PC-9 (cell line): ENCODE measurements at places on chromosomes 7 and 10. TPM values are rescaled to one million over a fixed set of nuclear protein-coding genes. Genes with fewer than 3 reads are reported as not detected.

DNA sequence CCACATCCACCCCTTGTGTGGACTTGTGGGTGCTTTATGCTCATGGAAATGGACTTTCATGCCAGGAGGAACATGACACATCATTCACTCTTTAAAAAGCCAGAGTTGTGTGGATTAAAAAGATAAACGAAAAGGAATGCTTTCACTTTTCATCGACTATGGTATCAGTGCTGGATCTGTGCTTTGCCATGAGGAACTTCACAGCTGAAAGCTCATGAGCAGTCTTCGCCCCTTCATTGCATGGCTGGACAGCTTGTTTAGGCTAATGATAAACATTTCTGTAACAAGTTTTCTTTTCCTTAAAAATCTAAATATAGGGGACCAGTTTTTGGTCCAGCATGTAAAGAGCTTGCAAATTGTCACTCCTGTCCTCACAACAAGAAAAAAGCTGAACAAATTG is 173.6 kb upstream of the NPS start:
- DNase-seq: no peak

- DNase-seq: no peak
Observed at GRCh38 chr10:2011106-2011716, 273.9 kb upstream of the ADARB2 start.

DNA sequence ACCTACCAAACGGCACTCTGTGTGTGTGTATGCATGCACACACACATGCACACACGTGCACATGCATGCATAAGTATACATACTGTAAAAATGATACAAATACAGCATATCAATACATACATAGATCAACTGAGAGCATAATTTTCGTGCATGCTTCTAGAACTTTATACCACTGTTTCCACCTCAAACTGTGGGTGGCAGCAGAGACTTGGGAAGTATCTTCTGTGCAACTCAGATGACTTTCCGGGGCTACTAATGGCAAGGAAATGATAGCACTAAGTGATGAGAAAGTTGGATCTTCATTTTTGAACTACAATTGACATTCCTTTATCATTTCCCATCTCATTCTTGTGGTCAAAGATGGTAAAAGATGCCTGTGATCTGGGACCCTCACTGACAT is 570.7 kb downstream of the REEP3 start:
- DNase-seq: no peak

DNA sequence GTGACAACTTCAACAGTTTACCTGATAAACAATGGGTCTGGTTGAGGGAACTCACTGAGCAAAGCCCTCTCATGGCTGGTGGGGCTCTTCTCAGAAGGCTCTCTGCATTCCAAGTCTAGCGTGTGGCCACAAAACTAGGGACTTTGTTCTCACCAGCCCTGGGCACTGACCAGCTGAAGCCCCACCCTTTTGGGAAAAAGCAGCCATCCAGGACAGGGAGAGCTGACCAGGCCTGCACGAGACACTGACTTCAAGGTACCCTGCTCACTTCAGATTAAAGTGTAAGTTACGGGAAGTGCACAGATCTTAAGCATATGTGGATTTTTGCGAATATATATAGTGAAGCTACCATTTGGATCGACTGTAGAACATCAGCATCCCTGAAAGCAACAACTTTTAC is 67.4 kb upstream of the LRRC4 start:
- DNase-seq: no peak

DNA sequence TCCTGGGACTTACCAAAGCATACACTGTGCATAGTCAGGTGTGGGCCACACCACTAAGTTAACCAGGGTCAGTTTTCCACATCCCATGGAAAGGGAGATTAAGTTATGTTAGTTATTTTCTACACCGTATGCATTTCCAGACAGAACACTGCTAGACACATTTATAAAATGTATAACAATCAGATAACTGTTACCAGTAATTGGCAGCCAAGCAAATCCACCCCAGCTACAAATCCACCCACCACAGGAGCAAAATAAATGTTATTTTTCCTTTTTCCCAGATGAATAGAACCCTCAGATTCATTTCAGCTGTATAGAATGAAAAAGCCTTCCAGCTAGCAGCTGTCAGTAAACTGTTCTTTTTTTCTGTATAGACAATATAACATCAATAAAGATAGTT is 256.9 kb upstream of the FZD1 start:
- no peak for DNase-seq

GRCh38 chr7:83832009-83832408 is 183.1 kb upstream of the SEMA3E start:
- no peak for DNase-seq

- DNase-seq: no peak
Observed at GRCh38 chr7:66013938-66014337, 31.9 kb upstream of the GUSB start.

- DNase-seq: no peak
Observed at GRCh38 chr7:114073701-114074100, 154.9 kb upstream of the PPP1R3A start.

GRCh38 chr10:108911814-108912541 is 1011.3 kb downstream of the XPNPEP1 start:
- DNase-seq: no peak

DNA sequence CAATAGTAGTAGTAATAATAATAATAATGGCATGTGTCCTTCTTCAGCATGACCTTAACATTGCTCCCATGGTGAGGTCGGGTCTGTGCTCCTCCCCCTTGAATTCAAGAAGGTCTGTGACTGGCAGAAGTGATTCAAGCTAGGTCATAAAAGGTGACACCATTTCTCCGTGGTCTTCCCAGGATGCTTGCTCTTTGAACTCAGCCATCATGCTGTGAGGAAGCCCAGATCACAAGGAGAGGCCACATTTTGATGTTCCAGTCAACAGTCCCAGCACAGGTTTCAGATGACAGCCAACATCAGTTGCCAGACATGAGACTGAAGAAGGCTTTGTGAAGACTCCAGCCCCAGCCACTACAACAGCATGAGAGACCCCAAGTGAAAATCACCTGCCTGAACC is 83.9 kb downstream of the SEPTIN14 start:
- DNase-seq: no peak

DNA sequence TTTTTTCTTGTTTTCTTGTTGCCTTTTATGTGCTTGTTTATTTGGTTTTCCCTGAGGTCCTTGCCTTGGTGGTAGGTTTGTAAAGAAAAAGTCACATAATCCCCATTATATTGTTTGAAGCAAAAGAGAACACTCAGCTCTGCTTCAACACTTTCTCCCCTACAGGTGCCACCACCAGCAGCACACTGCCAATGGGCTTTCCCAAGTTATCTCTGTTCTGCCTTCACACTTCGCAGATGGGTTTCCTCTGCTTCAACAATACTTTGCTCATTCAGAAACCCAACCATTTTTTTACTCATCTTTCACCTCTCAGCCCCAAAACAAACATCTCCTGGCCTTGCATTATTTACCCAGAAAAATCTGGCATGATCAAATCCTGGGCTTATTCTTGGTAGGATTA is 375.1 kb upstream of the TEX47 start:
- no peak for DNase-seq

- DNase-seq: no peak
Observed at GRCh38 chr7:50479743-50480517, 29.8 kb upstream of the FIGNL1 start.

DNA sequence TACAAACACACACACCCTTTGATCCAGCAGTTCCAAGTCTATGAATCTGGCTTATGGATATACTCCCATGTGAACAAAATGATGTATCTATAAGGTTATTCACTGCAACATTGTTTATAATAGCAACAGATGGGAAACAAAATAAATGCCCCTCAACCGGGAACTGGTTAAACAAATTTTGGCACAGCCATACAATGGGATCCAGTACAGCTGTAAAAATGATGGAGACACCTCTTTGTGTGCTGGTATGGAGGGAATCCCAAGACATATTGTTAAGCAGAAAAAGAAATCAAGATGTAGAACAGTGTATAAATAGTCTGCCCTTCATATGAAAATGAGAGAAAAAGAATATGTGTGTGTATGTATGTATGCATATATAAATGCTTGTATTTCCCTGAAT is 155.5 kb downstream of the SNX10 start:
- DNase-seq: no peak

DNA sequence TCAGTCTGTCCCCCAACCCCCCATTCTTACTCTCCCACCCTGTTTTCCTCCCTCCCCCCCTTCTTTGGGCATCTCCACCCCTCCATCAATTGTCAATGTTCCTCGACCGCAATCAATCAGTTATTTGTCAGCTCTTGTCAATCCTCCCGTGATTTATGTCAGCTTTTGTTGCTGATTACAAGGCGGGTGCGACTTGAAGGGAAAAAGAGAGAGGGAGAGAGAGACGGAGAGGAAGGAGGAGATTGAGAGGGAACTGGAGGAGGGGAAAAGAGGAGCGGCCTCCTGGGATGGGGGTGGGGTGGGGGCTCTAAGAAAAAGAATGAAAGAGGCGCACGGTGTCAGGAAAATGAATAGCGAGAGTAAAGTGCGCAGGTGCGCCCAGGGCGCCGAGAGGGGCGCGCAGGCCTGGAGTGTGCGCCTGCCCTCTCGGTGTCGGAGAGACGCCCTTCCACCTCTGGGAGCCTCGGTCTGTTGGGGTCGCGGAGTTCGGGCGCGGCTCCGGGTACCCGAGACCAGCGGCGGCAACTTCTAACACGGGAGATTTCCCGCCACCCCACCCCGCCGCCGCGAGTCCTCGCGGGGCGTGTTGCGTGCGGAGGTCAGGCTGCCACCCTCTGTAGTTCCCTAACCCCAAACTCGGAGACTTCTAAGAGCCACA is 1.1 kb upstream of the ZNF503 start:
- peak; percentile 25 for DNase-seq

- no peak for DNase-seq
Observed at GRCh38 chr7:128759242-128759641, 16.4 kb downstream of the OPN1SW start.

- peak; percentile 92 for DNase-seq
Observed at GRCh38 chr10:114708717-114709335, 50.8 kb upstream of the ABLIM1 start.

DNA sequence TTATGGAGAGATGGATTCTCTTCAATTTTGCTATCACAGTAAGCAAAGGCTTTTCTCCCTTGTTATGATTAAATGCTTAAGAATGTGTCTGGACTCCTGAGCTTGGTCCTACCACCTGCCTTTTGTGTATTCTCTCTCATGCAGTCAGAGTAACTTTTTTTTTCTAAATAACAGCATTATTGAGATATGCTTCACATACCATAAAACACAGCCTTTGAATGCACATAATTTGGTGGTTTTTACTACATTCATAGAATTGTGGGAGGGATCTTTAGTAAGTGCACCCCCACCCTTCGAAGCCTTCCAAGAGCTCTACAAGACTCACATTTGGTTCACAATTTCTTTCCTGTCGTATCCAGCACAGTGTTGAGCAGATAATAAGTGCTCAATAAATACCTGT is 175.5 kb downstream of the ADAM12 start:
- DNase-seq: no peak

- DNase-seq: peak; percentile 78
Observed at GRCh38 chr10:122126763-122127659, 138.0 kb downstream of the TACC2 start.

- no peak for DNase-seq
Observed at GRCh38 chr7:156475179-156475578, 165.4 kb upstream of the RNF32 start.

GRCh38 chr7:142795339-142795863 is 24.6 kb downstream of the PRSS2 start:
- peak; percentile 93 for DNase-seq

- DNase-seq: no peak
Observed at GRCh38 chr7:98520356-98520951, 96.6 kb upstream of the NPTX2 start.

DNA sequence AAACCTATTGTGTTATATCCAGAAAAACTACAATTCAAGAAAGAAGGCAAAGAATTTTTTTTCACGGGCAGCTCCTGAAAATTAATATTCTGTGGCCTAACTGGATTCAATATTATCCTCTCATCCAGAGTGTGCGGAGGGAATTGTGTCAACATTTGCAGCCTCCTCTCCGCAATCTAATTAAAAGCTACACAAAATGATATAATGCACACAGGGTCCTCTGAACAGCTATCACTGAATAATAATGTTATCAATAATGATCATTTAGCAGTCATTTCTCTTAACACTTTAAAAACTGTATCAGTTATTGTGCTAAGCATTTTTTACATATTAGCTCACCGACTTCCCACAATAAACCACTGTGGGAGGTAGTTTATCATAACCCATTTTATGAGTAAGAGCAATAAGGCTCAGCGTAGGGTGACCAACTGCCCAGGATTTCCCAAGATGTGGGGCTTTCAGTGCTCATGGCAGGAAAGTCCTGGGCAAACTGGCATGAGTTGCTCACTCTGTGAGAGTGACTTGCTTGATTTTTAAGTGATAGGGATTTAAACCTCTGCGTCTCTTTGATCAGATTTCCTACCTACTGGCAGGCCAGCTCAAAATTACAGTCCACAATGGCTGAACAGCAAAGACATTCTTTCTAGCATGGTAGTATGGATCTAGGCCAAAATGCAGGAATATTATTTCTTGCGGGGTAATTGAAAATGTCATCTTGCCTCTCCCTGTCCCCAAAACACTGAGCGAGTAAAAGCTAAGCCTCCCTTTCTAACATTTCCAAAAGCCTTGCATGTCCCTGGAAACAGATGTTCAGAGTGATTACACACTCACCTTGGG is 65.7 kb downstream of the AOAH start:
- DNase-seq: no peak

DNA sequence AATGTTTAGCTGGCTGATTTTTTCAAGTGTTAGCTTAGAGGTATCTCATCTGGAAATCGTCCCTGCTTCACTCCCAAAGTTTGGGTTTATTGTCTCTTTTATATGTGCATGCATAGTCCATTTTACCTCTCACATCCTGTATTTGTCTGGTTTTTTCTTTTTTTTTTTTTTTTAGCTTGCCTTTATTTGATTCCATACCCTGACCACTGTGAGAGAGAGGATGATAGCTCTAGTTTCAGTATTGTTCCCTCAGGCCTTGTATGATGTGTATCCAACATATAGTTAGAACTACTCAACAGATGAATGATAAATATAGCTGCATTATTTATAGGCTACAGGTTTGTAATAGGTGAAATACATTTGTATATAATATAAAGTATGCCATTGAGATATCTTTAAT is 29.9 kb downstream of the PCGF5 start:
- DNase-seq: no peak

DNA sequence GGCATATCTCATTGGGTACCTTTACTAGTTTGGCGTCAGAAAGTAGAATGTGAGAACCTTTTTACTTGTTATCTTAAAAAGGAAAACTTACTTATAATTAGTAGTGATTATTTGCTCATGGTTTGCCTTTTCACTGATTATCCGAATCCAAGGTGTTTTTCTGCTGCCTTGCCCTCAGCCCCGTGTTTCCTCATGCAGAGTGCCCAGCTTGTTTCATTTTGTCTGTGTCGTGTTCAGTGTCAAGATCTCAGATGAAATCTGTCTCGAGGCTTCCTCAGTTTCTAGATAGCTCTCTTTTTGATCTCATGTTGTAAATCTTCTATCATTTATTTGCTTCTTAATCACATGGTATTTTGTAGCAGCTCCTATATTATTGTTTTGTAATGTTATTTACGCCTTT is 30.1 kb downstream of the RPA3 start:
- DNase-seq: no peak

AKR1C3 gene
- total RNA-seq: 1,870 and 1,886 TPM in 2 replicates

GIMAP6 gene
- not detected in 2 replicates for total RNA-seq

DNAJC12 gene
- 0.33 TPM in 1 of 2 replicates, not detected in the other for total RNA-seq

PIP4K2A gene
- 16.1 and 21.4 TPM in 2 replicates for total RNA-seq
